ENCODE measurements at places on chromosomes 1 and 21.

DNA sequence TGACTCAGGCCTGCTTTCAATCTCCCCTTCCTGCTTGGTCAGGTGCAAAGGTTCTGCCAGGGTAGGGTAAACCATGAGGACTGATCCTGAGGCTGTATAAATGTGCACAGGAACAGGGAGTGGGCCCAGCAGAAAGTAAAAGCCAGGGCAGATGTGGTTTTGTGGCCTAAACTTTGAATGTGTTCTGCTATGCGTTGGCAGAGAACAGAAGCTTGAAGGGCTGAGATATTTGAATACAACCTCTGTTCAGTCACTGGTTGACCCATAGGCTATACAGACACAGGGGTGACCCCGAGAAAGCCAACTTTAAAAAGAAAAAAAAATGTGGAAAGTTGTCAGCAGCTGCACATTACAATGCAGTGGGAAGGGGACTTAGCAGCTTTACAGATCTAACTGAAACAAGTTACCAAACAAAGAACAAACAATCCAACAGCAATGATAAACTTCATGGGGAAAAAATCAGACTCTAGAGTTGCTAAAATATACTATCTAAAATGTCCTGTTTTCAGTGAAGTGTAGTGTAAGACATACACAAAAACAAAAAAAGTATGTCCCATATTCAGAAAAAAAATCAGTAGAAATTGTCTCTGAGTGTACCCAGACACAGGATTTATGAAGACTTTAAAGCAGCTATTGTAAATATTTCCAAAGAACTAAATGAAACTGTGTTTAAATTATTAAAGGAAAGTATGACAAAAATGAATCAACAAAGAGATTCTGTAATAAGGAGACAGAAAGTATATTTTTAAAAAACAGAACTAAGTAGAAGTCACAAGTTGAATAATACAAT is 216.1 kb downstream of the RPS6KC1 start:
- DNase-seq = no peak

DNA sequence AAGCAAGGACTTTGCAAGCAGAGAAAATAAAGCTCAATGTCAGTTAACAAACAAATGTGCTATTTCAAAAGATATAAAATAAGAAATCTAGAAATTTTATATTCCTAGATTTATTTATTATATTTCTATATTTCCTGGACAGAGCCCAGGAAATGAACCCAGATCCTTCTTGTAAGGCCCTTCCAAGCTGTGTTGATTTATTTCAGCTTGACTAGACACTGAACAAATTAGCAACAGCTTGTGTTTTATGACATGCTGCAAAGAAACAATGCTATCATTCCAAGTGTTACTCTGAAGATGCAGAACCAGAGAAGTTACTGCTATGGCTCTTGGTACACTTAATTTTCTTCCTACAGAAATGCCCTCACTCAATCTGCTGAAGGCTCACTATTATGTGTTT is 6.2 kb downstream of the TGFBR3 start:
- peak; percentile 38 for DNase-seq

- no peak for DNase-seq
Measured at GRCh38 chr1:26626994-26627393, 68.8 kb upstream of the ARID1A start.

DNA sequence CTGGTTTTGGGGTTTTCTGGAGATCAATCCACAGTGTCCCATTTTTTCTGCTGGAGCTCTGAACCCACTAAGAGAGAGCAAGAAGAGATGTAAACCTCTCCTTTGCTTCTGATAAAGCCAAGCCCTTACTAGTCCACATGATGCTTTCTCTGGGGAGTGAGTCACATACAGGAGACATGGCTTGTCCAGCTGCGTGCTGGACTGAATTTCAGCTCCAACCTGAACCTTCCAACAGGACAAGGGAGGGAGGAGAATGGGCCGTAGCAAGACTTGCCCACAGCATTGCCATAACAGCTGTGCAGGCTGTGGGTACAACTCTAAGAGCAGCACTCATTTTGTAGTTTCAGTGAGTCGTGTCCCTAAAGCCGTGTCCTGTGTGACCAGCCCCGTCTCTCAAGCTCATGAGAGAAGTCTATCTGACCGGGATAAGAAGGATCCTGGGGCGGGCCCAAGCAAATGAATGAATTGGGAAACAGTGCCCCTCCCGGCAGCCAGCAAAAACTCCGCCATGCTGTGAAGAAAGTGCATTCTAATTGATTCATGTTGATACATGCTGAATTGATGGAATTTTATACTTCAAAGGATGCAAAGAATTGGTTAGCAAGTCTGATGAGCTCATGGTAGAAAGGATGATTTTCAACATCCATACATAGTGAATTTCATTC is 195.2 kb downstream of the GABPA start:
- no peak for DNase-seq

DNA sequence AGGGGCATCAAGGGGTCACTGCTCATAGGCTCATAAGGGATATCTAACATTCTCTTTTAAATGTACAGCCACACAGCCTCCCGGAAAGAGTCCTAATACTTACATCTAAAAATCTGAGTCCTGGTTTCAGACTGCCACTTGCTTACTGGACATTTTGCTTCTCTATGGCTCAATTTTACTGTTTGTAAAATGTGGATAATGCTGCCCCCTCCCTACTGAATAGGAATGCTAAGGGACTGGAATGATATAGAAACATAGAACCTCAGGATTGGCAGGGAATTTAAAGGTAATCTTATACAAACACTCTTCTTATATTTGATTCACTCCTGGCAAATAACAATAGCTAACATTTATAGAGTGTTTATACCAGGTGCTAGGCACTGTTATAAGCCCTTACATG is 910 bp upstream of the TNR start:
- no peak for DNase-seq
